ENCODE measurements at places on chromosomes 7 and 10.

DNA sequence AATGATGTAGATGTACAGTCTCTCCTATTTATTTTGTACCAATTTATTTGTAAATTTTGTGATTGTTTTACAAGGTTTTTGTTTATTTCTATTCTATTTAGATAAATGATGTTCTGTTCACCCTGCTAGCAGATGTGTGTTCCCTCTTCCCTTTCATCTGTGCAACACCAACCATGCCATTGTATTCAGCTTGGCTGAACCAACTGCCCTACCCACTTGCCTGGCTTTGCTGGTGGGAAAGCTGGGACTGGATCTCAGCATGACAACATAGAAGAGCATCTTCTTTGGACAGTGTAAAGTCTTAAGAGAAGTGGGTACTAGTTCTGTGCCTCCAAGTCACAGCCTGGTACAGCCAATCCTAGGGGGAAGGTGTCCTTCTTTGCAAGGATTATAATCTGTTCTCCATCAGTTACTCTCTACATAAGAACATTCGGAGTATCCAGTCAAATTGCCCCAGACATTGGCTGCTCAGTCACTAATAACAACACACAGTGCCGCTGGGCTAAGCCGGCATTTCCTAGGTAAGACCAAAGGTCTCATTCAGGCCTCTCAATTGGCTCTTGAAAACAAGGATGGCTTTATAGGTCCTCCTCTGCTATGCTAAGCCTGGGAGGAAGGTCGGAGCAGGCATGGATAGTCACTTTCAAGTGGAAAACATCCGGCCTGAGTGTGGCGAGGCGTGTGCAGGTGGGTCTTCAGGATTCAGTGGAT, 109.7 kb downstream of the NT5C2 start:
- DNase-seq: no peak

DNA sequence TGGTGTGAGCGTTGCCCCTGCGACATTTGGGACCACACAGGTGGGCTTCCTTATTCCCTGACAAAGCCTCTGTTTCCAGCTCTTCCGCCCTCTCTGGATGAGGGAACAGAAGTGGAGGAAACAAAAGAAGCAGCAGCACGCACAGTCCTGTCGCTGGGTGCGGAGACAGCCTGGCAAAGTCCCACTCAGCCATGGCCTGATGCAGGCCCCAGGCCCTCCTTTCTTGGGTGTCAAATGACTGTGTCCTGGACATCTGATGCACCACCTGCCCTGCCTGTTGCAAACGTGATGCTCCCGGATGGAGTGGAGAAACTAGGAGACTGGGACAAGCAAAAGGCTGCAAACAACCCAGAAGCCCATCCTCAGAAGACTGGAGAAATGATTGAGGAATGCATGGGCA, 20.7 kb downstream of the ZMIZ2 start:
- DNase-seq: no peak

GRCh38 chr10:89283936-89284475, 17.8 kb upstream of the IFIT2 start:
- DNase-seq: no peak

DNA sequence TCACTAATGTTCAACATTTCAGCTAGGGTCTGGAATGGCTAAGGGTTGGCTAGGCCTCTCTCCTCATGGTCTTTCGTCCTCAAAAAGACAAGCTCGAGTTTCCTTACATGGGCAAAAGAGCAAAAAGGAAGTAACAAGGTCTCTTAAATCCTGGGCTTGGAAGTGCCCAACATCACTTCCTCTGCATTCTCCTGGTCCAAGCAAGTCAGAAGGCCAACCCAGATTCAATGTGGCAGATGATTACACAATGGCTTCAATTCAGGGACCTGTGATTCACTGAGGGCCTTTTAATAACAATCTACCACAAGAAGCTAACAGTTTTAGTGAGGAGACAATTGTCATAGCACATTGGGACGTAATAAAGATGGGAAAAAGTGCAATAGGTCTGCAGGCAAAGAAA, 4.4 kb upstream of the NUP205 start:
- DNase-seq: no peak

- no peak for DNase-seq
These were observed 128.2 kb upstream of the CHST15 start for GRCh38 chr10:124221356-124222317.

DNA sequence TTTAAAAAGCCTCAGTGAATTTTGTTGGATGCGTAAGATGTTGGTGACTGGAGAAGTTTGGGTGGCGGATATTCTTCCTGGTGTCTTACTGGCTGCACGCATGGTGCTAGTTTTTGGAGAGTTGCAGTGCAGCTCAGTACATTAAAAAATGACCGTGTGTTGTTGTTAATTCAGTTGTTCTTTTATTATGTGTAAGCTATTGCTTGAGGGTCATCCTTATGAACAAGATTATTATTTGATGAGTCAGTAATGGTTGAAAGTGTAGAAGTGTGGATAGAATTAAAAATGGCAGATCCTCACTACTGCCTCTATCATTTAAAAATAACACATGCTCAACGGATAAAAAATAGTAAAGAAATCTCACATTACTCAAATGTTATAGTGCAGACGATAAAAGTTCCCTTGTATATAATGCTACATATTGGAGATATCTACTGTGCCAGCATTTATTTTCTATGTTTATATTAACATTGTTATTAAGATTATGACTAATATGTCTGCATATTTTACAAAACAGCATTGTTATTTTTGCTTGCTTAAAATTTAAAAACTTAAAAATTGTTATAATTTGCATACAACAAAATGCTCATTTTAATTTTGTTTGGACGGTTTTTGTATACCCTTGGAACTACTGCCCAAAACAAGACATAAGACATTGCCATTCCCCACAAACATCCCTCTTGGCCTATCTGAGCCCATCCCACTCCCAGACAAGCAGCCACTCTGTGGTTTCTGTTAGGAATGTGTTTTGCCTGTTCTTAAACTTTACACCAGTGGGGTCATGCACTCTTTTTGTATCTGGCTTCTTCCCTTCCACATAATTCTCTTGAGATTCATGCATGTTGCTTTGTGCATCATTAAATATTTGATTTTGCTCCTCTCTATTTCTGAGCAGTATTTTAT, 142.0 kb downstream of the DOCK1 start:
- no peak for DNase-seq

Measured in AML-193 (cell line).